Stimulated activated CD4-positive, alpha-beta T cell treated with anti-CD3 and anti-CD28 coated beads, Interleukin-1b, Interleukin-23, amount 100 ng/mL, for 24 hours (primary cell): ENCODE measurements at places on chromosomes 11 and 22.

DNA sequence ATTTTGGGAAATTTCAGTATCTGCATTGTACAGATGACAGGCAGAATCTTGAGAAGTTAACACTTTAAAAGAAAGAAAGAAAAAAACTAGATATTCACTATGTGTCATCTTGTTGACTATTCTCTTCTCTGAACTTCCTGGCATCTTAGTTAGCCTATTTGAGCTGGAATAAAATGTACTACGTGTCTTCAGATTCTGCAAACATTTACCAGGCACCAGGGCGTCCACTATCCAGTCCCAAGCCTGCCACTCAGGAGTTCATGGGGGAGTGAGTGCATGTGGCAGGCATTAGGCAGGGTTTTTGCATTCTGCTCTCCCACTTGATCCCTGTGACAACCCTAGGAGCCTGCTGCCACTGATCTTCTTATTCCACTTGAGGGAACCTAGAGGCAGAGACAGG is 25.0 kb downstream of the TIMP3 start:
- DNase-seq: no peak

GRCh38 chr22:47130883-47131631 is 368.6 kb downstream of the TBC1D22A start:
- no peak for DNase-seq

GRCh38 chr11:110434952-110435779 is 5.4 kb downstream of the FDX1 start:
- no peak for DNase-seq

DNA sequence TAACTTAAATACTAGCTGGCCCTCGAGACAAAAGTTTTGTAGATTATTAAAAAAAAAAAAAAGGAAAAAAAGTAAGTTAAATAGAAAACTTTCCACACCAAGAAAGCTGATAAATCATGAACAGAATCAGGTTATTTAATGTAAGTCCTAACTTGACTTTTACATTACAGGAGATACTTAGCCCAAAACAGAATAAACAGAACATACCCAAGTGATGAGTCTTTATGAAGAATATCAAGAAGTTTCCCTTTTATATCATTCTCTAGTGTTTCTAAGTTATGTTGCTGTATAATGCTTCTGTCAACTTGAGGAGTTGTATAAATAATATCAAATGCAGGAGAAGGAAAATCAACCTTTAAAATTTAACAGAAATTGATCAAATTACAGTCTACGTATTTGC is 44.5 kb upstream of the RPS13 start:
- no peak for DNase-seq

GRCh38 chr11:75562836-75563484 is 907 bp downstream of the SERPINH1 start:
- DNase-seq: no peak

GRCh38 chr11:35267504-35267903 is 128.5 kb downstream of the CD44 start:
- no peak for DNase-seq

GRCh38 chr22:18109410-18110193 is 1.0 kb upstream of the TUBA8 start:
- no peak for DNase-seq

DNA sequence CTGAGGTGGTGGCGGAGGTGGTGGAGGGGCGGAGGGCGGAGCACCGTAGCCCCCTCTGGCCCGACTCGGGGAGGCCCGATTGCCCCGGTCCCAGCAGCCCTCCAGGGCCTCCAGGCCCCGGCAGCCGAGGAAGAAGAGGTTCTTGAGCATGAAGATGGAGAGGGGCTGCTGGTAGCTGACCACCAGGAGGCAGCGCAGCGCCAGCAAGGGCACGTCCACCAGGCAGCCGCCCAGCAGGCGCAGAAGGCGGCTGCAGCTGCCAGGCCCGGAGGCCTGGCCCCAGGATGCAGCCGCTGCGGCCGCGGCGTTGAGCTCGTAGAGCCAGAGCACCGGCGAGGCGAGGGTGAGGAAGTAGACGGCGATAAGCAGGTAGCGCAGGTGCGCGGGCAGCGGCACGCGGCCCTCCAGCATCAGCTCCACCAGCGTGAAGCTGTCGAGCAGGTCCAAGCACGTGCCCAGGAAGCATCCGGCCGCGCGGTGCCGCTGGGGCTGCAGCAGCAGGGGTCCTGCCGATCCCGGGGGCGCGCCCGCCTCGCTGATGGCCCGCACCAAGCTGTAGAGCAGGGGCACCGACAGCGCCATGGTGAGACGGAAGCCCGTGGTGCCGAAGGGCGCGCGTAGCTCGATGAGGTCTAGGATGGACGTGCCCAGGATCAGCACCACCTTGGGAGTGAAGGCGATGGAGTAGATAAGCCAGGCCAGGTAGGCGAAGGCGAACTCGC is 1.5 kb downstream of the TMEM121B start:
- DNase-seq: no peak

- DNase-seq: no peak
Observed at GRCh38 chr11:133907841-133908241, 48.9 kb downstream of the IGSF9B start.

- no peak for DNase-seq
Observed at GRCh38 chr22:49582181-49582580, 245.5 kb downstream of the BRD1 start.

- DNase-seq: no peak
Observed at GRCh38 chr11:79121351-79121750, 319.5 kb downstream of the TENM4 start.

DNA sequence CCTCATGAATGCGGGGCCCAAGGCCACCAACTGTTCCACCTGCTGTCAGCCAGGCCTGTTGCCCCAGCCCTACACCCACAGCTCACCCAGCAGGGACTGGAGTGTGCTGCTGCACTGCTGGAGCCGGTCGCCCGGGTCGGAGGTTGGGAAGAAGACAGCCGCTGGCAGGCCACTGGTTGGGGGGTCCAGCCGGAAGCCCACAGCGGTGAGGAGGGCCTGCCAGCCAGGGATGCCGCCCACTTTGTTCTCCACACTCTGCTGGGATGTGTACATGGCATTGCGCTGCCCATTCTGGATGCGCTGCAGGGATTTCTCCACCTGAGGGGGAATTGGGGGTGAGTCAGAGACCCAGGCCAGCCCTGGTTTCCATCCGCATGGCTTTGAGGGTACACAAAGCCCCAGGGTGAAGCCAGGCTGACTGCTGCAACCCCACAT is 74.2 kb upstream of the PITPNB start:
- DNase-seq: no peak

DNA sequence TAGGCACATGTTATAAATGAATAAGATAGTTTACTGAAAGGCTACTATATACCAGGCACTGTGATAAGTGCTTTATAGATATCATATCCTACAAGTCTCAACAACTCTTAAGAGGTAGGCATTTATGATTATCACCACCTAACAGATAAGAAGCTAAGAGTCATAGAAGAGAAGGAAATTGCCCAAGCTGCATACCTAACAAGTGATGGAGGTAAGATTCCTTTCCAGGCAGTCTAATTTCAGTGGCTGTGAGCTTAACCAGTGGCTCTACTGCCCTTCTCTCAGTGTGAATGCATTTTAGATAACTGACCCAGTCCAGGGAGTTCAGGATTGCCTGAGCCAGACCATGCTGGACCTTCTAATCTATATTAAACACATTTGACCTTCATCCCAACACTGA is 39.2 kb downstream of the HEPHL1 start:
- DNase-seq: no peak
